ENCODE measurements at places on chromosomes 1 and 21. TPM values are rescaled to one million over a fixed set of nuclear protein-coding genes. Genes with fewer than 3 reads are reported as not detected.

- no peak for DNase-seq
Measured at GRCh38 chr1:241275981-241276380, 81.0 kb downstream of the RGS7 start.

- no peak for DNase-seq
Measured at GRCh38 chr1:97500760-97501159, 420.1 kb downstream of the DPYD start.

GRCh38 chr1:30267856-30268255 lies 455.5 kb downstream of the MATN1 start:
- DNase-seq: no peak

GRCh38 chr1:20325407-20325843 lies 34.8 kb downstream of the VWA5B1 start:
- DNase-seq: peak; percentile 19

- no peak for DNase-seq
Measured at GRCh38 chr1:204868340-204868700, 2.3 kb upstream of the NFASC start.

- DNase-seq: no peak
Measured at GRCh38 chr1:45490121-45490625, 790 bp downstream of the TESK2 start.

DNA sequence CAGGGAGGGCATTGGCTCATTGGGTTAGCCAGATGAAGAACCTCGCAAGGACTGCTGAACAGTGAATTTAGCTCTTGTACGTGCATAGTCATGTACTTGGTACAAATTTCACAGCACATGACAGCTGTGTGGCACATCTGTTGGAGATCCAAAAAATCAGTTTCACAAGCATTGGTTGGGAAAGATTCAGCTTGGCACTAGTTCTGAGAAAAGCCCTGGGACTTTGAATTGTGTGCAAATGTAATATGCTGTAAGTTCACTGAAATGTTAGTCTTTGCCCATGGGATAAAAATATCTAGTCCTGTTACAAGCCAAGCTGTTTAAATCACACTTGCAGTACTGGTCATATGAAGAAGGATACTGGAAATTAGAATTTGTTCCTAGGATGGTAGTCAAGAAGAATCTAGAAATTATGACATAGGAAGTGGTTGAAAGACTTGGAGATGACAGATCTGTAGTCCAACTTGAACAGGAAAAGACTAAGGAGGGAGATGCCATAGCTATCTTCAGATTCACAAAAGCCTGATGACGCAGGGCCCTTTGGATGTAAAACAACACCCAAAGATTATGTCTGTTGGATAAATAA lies 19.2 kb downstream of the LAMC2 start:
- DNase-seq: no peak

GRCh38 chr1:227558732-227559262 lies 4.6 kb upstream of the ZNF678 start:
- no peak for DNase-seq

- DNase-seq: no peak
Measured at GRCh38 chr1:8070381-8070811, 44.3 kb upstream of the ERRFI1 start.

DNA sequence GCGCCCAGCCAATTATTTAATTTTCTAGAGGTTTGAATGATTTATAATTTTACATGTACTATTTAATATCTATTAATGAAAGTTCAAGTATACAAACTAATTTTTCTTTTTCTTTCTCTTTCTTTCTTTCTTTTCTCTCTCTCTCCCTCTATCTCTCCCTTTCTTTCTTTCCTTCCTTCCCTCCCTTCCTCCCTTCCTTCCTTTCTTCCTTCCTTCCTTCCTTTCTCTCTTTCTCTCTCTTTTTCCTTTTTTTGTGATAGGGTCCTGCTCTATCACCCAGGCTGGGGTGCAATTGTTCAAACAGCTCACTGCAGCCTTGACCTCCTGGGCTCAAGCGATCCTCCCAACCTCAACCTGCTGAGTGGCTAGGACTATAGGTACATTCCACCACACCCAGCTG lies 16.1 kb upstream of the KIF14 start:
- DNase-seq: no peak

- no peak for DNase-seq
Measured at GRCh38 chr1:57186455-57186854, 220.6 kb upstream of the C8B start.

DNA sequence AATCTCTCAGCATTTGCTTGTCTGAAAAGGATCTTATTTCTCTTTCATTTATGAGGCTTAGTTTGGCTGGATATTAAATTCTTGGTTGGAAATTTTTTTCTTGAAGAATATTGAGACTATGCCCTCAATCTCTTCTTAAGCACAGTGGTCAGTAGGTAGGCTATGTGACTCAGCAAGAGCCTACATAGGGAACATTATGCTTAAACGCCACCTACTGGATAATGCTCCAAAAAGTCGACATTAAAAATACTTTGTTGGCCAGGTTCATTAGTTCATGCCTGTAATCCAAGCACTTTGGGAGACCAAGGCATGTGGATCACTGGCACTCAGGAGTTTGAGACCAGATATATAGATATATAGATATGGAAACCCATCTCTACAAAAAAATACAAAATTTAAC lies 678.0 kb upstream of the USP24 start:
- DNase-seq: no peak

DNA sequence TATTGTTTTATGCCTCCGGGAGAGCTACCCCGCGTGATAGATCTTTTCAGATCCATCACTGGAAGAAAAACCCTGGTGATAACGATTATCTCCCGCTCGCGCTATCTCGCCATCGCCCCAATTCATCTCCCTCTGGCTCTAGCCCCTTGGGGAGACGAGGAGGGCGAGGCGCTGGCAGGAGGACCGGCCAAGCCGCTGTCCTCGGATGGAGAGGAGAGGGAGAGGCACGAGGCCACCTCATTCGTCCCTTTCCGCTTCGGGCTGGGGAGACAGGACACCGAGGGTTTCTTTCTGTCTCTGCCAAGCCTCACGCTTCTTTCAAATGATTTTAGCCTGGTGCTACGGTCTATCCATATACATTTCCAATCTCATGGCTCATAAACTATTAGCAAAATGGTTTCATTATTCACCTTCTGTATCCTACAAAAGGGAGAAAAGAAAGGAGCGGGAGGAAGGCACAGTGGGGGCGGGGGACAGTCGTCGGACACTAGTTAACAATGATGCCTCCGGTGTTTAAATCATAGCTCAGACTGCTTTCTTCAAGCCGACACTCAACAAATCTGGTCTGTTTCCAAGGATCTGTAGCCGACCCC lies 415.0 kb upstream of the ESRRG start:
- DNase-seq: no peak

DNA sequence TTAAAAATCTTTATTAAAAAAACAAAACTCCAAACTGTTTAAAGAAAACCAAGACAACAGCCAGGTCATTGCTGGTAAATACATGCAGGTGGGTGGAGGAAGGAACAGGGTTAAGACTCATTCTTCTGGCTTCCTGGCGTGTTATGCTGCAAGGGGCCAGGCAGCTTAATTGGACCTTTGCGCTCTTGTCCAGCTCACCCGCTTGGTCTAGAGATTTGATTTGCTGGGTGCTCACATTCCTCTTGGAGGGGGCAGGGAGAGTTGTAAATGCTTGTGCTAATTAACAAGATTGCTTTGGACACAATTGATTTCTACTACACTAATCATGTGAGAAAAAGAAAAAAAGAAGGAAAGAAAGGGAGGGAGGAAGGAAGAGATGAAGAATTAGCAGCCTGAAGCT lies 10.5 kb downstream of the CEP104 start:
- DNase-seq: no peak

DNA sequence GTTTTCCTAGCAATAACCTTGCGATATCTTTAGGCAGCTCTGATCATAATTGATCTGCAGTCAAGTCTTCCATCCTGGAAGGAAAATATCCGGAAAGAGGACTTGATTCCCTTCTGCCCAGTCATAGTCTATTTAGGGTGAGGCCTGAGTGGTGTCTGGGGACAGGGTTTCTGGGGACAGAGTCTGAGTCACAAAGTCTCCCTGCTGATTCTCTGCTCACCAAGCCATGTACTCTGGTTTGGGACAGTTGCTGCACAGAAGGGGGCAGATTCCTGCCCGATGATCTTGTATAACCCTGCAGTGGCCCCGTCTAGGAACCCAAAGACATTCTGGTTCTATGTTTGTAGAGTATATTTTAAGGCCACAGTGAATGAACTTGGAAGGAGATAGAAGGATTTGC lies 178.8 kb downstream of the KCNJ6 start:
- no peak for DNase-seq

DNA sequence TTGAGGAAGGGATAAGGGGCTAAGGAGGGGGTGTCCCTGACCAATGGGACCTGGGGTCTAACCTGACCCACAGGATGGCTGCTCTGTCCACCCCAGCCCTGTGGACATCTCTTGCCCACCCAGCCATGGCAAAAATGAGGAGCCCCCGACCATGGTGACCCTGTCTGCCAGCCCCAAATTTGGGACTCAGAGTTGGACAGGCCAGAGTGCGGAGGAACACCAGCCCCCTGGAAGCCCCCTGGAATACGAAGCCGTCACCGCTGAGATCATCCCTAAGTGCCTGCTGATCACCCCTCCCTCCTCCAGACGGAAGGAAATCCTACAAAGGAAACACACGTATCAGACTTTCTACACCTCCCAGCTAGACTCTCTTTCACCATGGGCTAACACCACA lies 119.3 kb downstream of the SIK1 start:
- no peak for DNase-seq

GRCh38 chr1:218718977-218719376 lies 373.8 kb downstream of the TGFB2 start:
- DNase-seq: no peak

DNA sequence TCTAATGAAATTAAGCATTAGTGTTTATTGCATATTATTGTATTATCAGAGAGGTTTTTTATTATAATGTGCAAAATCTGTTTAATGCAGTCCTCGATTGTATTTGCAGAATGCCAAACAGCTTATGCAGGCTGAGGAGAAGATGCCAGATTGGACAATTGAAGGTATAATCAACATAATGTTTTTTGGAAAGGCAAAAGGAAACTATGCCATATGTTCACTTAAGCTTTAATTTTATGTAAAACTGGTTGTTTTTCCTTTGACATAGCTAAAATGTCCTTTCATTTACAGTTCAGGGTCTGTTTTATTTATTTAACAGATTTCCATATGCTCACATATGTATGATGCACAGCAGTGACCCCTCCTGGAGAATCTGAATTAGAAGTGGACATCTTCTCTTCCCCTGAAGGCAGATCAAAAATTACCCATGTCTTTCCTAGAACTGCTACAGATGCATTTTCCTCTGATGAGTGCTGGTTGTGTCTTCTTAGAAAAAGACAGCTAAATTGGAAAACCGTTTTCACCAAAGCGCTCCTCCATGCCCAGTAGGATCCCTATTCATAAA lies 143.5 kb upstream of the USH2A start:
- no peak for DNase-seq

- no peak for DNase-seq
Measured at GRCh38 chr1:93442008-93442666, 5.8 kb upstream of the FNBP1L start.

- no peak for DNase-seq
Measured at GRCh38 chr1:3111348-3112021, 42.5 kb downstream of the PRDM16 start.

GRCh38 chr1:220887520-220888416 lies 8.5 kb downstream of the HLX start:
- no peak for DNase-seq

- DNase-seq: no peak
Measured at GRCh38 chr1:179120736-179121135, 38.9 kb downstream of the TOR3A start.

DNA sequence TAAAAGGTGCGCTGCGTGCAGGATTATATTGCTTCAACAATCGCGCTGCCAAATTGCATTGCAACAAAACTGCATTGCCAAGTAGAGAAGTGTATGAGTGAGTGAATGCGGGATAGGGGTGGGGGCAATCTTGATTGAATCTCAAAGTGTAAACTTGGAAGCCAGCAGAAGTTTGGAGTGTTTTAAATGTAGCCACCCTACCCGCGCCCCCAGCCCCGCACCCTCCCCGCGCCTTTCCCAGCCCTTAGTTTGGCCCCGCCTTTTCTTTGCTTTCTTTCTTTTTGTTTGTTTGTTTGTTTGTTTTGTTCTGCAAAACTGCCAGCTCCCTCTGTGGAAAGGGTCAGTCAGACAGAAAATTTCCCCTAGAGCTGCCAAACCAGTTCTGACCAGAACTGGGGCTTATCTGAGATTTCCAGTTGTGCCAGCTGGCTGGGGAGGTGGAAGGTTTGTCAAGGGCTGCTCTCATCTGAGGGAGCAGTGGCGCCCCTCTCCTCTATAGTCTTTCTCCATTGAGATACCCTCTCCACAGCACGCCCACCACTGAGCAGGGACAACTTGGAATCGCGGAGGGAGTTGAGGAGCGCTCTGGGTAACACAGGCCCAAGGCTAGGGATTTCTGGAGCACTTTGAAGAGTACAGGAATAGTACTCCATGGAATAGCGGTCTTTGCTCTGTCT lies 666 bp upstream of the BEND5 start:
- DNase-seq: no peak

DNA sequence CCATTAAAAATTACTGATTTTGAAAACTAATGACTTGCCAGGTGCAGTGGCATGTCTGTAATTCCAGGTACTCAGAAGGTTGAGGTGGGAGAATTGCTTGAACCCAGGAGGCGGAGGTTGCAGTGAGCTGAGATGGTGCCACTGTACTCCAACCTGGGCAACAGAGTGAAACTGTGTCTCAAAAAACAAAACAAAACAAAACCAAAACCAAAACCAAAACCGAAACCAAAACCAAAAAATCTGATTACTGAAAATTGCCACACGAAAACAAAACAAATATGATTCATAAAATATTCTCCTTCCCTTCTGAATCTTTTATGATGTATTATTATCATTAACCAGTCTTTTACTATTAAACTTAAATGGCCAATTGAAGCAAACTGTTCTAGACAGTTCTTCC lies 74.1 kb downstream of the SERINC2 start:
- no peak for DNase-seq

GRCh38 chr1:109118089-109118488 lies 4.2 kb downstream of the ELAPOR1 start:
- no peak for DNase-seq

DNA sequence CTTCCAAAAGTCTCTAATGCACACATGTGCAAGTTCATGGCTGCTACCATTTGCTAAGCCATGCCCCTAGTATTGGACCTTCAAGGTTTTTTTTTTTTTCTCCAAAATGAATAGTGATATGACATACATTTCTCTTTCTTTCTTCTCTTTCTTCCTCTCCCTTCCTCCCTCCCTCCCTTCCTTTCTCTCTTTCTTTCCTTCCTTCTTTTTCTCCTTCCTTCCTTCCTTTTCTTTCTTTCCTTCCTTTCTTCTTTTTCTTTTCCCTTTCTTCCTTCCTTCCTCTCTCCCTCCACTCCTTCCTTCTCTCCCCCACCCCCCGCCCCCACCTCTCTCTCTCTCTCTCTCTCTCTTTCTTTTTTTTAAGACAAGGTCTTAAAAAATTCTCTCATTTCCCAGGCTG lies 3.4 kb upstream of the RNF187 start:
- no peak for DNase-seq

FAM151A gene
- 0.34 TPM for polyA plus RNA-seq

CYP4A22 gene
- polyA plus RNA-seq: 0.09 TPM

PLA2G2F gene
- polyA plus RNA-seq: not detected

OXCT2 gene
- not detected for polyA plus RNA-seq

FCRL5 gene
- polyA plus RNA-seq: 0.05 TPM

SERPINC1 gene
- polyA plus RNA-seq: 0.16 TPM

FHAD1 gene
- 1.9 TPM for polyA plus RNA-seq

PIK3CD gene
- polyA plus RNA-seq: 1.9 TPM

LRRC39 gene
- 227 TPM for polyA plus RNA-seq

SLC19A2 gene
- polyA plus RNA-seq: 7.4 TPM

WARS2 gene
- 19.5 TPM for polyA plus RNA-seq

GBP6 gene
- polyA plus RNA-seq: not detected

GPR161 gene
- polyA plus RNA-seq: 10.8 TPM

TPTE gene
- not detected for polyA plus RNA-seq

LCE3E gene
- polyA plus RNA-seq: not detected

ZNF648 gene
- 0.16 TPM for polyA plus RNA-seq

PKP1 gene
- 4.6 TPM for polyA plus RNA-seq

All from forelimb muscle (tissue), 1 donor.